H9 (cell line): ENCODE measurements at places on chromosomes 4 and X. TPM values are rescaled to one million over a fixed set of nuclear protein-coding genes. Genes with fewer than 3 reads are reported as not detected.
A peak's percentile ranks its signal among the peaks of the same experiment; 100 is the strongest.

GRCh38 chr4:76233529-76233928, 18.0 kb upstream of the FAM47E start:
- no peak for DNase-seq

DNA sequence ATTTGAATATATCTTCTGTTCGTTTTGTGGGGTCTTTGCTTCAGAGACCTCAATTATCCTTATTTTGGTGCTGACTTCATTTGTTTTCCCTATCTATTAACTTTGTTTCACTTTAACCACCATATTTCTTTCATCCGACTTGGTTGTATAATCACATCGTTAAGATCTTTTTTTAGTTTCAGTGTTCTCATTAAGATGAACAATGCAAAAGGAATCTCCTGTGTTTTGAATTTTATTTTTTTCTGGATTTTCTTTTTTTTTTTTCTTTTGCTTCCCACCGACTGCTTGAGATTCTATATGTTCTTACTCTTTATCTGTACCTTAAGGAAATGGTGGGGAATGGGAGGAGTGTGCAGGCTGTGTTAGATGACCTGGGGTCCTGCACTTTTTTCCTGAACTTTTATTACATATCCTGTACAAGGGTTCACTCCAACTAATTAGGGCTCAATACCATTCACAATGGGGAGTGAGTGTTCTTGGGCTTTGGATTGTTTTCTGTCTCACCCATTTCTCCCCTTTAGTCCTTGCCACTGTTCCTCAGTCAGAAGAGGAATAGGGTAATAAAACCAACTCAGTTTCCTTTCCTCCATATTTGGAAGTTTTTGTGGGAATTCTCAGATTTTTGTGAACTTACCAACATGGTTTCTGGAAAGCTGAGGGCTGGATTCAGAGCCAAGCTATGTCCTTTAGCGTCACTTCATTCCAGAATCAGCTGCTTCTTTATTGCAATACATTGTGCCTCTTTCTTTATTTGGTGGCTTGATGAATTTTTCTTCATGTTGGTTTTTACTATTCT, 43.2 kb upstream of the BMPR1B start:
- no peak for DNase-seq

- no peak for DNase-seq
These were observed 8.6 kb downstream of the APEX2 start for GRCh38 chrX:55008571-55009358.

DNA sequence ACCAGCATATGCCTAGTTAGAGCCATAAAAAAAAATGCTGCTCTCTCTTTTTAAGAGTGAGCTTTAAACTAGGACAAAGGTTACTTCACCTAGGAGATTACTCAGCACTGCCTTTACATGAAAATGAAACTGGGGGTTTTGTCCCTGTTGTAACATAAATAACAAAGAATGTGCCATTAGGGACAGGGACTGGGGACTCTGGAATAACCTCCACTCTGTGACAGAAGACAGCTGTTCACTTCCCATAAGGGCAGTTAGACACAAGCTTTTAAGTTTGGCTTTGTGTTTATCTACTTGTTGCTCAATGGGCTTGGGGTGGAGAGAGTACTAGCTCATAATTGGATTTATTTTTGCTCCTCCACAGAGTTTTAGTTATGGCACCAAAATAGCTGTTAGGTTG, 11.9 kb downstream of the ENPEP start:
- no peak for DNase-seq

DNA sequence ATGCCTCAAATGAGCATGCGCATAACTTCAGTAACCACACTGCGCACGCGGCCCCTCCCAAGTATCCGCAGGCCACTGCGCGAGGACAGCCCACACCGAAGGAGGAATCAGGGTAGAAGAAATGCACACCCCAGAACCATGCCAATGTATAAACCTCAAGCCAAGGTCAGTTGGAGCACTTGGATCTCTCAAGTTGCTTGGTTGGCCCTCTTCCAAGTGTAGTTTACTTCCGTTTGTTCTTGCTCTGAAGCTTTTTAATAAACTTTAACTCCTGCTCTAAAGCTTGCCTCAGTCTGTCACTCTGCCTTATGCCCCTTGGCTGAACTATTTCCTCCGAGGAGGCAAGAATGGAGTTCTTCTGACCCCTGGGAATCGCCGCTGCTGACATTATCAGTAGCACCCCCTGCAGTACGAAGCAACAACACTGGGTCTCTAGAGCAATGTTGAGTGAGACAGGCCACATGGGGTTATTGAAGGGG, 22.0 kb upstream of the SPINK2 start:
- DNase-seq, result peak; percentile 59

GRCh38 chr4:107757864-107758476, 37.9 kb upstream of the PAPSS1 start:
- DNase-seq, result no peak

- no peak for DNase-seq
These were observed 34.5 kb upstream of the CDKN2AIP start for GRCh38 chr4:183409934-183410333.

GRCh38 chrX:142149919-142150318, 55.2 kb downstream of the MAGEC2 start:
- no peak for DNase-seq

DNA sequence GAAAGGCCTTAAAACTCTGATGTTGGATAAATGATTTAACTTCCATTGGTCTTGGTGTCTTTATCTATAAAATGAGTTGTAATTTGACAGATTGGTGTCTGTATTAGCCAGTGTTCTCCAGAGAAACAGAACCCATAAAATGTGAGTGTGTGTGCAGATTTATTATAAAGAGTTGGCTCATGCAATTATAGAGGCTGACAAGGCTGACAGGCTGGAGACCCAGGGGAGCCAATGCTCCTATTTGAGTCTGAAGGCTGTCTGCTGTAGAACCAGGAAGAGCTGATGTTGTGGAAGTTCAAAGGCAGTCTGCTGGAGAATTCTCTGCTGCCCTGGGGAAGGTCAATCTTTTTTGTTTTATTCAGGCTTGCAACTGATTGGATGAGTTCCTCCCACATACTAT, 131.7 kb downstream of the SLC4A4 start:
- no peak for DNase-seq

DNA sequence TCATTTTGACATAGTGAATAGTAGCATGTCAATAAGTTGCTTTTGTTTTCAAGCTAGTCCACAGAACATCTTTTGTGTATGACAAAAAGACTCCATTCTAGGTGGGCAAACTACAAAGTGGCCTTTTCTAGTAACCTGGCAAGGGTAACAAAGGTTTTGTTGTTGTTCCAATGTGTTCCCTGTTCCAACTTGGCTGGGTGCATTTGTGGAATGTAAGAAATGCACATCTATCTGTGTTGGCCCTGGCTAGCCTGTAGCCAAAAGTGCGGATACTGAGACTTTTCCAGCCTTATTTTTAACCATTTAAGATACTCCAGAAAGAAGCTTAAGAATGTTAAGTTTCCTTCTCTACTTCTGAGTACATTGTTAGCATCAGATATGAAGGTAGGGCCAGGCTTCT, 118.7 kb upstream of the CHRDL1 start:
- no peak for DNase-seq

DNA sequence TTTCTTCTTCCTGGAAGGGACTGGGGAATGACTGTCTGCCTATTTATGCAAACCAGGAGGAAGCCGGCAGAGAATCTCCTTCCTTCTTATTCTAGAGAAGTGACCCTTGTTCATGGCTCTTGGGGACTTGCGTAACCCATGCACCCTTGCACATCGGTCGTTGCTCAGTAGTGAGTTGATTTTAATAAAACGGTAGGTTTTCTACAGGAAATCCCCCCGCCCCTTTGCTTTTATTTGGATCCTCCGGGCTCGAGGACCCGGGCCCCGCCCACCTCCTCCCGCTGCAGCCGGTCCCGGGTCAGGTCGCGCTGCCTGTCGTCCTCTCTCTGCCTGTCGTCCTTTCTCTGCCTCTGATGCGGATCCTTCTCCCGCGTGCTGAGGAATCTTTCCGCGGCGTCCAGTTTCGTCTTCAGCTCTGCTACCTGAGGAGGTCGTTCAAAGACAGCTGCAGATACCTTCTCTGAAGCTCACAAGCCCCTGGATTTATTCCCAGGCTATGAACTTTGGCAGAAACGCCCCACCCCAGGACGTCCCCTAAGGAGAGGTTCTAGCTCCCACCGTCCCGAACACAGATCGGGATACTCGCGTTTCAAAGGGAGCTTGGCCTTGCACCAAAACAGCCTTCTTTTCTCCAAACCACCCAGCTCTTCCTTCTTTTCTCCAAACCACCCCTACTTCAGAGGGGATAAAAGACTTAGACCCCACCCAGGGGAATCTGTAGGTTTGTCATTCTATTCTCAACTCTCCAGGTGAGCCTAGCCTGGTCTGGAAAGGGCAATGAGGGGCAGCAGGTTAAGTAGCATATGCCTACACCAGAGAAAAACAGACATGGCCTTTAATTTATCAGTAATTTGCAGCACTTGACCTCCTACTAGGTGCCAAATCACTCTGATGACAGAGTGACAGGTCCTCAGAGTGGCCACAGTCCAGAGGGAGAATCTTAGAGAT, 7.0 kb downstream of the TNIP3 start:
- DNase-seq, result peak; percentile 76

- no peak for DNase-seq
These were observed 370.7 kb downstream of the GPAT3 start for GRCh38 chr4:83906561-83906960.

GRCh38 chrX:109343671-109344070, 138.2 kb downstream of the GUCY2F start:
- no peak for DNase-seq

DNA sequence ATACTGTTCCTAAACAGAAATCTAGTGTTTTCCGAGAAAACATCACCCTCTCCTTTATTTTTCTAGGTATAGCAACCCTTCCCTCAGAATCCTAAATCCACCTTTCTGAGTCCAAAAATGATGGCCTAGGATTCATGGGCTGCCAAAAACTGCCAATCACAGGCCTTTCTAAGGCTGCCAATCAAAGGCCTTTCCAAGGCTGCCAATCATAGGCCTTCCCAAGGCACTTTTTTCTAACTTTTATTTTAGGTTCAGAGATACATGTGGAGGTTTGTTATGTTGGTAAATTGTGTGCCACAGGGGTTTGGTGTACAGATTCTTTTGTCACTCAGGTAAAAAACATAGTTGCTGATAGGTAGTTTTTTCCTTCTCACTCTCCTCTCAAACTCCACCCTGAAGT, 673.7 kb downstream of the FAT4 start:
- DNase-seq, result no peak

DNA sequence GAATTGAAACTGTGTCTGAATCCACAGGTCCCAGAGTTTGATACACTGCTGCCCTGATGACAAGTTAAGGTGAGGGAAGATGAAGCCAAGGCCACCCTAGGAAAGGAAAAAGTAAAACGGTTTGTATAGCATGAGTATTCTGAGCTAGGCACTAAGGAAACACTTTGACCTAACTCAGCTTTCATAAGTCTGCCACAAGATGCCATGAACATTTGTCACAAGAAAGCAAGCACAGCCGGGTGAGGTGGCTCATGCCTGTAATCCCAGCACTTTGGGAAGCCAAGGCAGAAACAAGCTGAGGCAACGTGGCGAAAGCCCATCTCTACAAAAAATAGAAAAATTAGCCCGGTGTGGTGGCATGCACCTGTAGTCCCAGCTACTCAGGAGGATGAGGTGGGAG, 34.2 kb downstream of the ELOVL6 start:
- DNase-seq, result no peak

DNA sequence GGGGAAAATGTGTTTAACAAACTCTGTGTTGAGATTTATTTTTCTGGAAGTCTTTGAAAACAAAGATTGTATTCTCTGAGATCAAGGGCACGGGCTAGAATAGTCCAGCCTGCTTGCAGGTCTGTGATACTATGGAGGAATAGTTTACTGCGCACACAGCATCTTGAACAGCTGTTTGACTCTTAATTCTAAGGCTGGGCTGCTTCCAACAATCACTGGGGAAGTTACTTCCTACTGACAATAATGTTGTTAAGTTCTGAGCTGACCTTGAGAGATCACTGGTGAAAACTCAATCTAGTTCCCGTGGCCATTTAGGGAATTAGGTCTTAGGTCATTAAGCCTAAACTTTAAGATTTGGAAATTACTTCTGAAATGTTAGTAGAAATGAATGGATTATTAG, 416.1 kb upstream of the FTHL17 start:
- no peak for DNase-seq

DNA sequence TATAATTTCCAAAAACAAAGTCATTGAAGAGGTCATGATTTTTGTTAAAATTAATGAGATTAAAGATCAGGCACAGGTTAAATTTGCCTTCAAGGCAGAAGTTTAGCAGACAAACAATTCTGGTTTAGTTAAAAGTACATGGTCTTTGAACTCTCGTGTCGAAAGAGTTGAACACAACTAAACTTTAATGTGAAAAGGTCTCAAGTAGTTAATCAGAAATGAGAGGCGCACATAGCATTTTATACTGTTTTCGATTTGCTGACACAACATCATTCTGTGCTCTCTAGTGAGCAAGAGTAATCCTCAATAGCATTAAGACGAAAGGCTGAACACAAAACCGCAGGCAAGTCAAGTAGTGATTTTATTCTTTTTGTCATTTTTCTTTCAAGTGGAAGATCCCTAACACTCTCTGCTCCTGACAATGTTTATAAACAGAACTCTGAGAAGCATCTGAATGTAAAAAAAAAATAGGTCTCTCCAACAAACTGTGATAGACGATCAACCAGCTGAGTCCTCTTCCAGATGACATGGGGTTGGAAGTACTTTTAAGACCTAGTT, 49.8 kb downstream of the SH3RF1 start:
- DNase-seq, result no peak

- DNase-seq, result no peak
These were observed 125.3 kb upstream of the LNX1 start for GRCh38 chr4:53716471-53717063.

GRCh38 chr4:53541577-53542206, 49.6 kb downstream of the LNX1 start:
- no peak for DNase-seq

DNA sequence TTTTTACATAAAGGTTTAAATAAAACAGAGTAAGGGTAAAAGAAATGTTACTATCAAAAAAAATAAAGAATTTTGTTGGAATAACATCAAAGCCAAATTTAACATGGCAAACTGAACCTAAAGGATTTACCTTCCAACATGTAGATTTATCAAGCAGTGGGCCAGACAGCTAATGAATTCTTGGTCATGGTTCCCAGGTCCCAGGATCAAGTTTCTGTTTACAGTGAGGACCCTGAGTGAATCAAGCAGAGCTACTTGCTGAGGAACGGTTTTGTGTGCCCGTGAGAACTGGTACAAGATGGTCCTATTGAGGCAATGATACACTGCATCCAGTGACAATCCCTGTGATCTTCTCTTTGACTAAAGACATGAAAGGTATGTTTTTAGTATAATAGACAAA, 157.1 kb downstream of the CDS1 start:
- DNase-seq, result no peak

DNA sequence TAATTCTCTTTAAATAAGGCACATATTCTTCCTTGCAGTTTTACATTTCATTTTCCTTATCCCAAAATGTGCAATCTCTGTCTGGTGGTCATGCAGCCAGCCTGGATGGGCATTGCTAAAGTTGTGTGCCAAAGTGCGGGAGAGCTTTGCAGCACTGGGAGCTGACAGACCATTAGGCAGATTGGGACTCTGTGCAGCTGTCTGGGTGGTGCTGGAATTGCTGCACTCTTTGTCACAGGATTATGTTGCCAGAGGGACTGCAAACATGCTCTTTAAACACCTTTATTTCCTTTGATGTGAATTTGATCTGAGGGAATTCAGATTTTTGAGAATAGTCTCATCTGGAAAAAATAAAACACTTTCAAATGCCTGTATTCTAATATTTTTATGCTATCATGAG, 956.2 kb upstream of the DIAPH2 start:
- no peak for DNase-seq

The F8A2 gene
- total RNA-seq, result not detected in 2 replicates

The VSIG1 gene
- total RNA-seq, result 0.42 and 1.5 TPM in 2 replicates

The UCP1 gene
- not detected in 2 replicates for total RNA-seq

The P2RY10 gene
- not detected in 2 replicates for total RNA-seq

The TSPAN5 gene
- 6.4 and 7.0 TPM in 2 replicates for total RNA-seq

The DMD gene
- 3.8 and 4.3 TPM in 2 replicates for total RNA-seq

The CDX4 gene
- 5.0 and 5.2 TPM in 2 replicates for total RNA-seq

The PPP4R3C gene
- total RNA-seq, result not detected in 2 replicates
